ENCODE measurements at places on chromosomes 1 and 21.
A peak's percentile ranks its signal among the peaks of the same experiment; 100 is the strongest.

DNA sequence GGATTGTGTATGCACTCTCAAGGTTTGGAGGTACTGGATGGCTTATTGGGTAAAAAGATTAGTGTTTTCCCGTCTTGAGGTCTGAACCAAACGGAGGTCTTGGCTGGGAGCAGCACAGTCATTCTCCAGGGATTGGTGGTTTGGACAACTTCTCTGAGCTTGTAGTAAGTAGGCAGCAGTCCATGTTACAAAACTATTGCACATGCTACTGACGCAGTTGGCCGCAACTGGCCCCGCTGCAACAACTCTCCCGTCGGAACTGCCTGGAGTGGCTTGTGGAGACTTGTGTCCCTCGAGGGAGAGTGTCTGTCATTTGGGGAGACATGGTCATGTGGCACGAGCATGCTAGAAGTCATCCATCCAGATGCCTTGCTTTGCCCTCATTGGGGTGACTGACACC, 276.0 kb downstream of the TM2D1 start:
- no peak for DNase-seq

DNA sequence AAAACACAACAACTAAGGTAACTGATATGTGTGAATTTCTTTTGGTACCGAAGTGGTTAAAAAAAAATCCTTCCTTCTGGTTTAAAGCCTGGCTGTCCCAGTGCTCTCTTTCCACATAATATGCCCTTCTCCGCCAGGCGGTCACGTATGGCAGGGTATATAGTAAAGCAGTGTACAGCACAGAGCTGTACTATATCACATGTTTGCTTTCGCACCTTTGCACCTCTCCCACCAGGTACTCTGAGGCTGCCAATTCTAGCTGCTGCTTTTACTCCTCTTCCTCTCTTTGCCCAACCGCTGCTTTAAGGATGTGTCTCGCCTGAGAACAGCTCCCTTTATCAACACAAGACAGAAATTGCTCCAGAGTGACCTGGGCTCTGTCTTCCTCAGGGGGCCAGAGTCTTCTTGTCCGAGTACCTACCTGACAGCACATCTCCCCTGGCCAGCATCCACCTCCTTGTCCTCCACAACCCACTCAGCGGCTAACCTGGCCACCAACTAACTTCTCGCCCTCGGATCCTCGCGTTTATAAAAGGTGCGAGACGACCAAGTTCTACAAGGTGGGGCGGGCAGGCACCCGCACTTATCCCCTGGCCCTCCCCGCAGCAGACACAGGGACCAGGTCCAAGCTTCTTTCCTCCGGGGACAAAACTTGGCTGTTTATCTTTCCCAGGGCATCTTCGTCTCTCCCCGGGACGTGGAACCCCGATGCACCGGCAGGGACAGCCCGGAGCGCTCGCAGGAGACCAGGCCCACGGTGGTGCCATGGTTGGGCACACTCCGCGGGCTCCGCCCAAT, 1.6 kb downstream of the COLGALT2 start:
- DNase-seq: no peak

DNA sequence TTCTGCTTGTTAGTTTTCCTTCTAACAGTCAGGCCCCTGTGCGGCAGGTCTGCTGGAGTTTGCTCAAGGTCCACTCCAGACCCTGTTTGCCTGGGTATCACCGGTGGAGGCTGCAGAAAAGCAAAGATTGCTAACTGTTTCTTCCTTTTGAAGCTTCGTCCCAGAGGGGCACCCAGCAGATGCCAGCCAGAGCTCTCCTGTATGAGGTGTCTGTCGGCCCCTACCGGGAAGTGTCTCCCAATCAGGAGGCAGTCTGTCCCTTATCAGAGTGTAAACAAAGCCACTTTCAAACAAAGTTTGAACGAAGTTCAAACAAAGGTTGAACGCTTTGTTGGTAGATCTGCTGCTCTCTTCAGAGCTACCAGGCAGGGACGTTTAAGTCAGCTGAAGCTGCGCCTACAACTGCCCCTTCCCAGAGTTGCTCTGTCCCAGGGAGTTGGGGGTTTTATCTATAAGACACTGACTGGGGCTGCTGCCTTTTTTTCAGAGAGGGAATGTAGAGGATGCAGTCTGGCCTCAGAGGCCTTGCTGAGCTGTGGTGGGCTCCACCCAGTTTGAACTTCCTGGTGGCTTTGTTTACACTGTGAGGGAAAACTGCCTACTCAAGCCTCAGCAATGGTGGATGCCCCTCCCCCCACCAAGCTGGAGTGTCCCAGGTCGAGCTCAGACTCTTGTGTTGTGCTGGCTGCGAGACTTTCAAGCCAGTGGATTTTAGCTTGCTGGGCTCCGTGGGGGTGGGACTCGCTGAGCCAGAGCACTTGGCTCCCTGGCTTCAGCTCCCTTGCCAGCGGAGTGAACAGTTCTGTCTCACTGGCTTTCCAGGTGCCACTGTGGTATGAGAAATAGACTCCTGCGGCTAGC, 401.8 kb downstream of the SRGAP2C start:
- peak; percentile 65 for DNase-seq

- DNase-seq: no peak
Measured at GRCh38 chr21:32120230-32120629, 158.6 kb downstream of the MIS18A start.

- DNase-seq: peak; percentile 59
Measured at GRCh38 chr1:92968138-92969032, 7.1 kb upstream of the DIPK1A start.

DNA sequence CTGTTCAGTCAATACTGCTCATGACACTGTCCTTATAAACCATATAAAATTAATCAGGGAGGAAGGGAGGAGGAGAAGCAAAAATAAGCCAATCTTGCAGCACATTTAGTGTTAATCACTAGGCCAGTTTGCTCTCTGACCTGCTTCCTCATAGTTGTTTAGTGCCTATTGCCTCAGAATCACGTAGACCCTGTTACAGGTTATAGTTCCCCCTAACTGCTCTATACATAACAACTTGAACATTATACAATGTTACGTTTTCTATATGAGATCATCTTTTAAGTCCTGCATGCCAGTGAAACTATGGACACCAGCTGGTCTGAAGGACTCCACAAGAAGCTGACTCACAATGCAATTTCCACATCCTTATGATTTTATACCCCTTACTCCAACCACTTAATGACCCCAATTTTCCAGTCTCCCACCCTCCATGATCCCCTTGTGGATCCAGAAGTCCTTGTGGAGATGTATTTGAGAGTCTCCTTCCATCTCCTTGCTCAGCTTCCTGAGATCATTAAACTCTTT, 34.9 kb upstream of the TACSTD2 start:
- no peak for DNase-seq

GRCh38 chr1:198676253-198676652, 37.4 kb downstream of the PTPRC start:
- no peak for DNase-seq

- DNase-seq: no peak
Measured at GRCh38 chr21:32764186-32764585, 7.4 kb downstream of the PAXBP1 start.

DNA sequence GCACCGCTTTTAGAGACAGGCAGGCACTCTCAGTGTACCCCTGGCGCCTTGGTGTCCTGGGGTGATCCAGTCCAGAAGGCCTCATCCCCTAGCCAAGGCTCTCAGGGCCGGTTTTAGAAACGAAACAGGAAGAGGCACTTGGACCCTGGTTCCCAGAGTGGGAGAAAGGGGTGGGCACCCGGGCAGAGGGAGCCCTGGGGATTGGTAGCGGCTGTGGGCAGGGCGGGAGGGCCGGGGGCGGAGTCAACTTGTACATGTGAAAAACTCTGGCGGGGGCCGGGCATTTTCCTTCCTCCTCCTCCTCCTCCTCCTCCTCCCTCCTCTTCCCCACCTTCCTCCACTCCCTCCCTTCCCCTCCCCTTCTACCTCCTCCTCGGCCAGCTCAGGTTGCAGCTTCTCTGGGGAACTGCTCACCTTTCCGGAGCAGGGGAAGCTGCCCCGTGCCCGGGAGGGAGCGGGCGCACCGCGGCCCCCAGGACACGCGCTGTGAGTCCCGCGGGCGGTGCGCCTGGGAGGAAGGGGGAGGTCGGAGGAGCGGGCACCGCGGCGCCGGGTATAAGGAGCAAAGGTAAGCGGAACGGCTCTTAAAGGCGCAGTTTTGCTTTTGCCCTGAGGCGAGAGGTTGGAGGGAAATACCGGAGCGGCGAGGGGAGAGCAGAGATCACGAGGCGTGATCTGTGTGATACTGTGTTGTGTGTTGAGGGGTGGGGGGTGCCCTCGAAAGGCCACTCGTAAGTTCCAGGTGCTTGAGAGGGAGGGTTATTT, at the start of gene CDK18:
Gene CDK18 (plus strand): TSS at position 359 of the 765 bp plus-strand sequence. CDS start 18,499 bp downstream, outside the sequence.
- DNase-seq: peak; percentile 86

DNA sequence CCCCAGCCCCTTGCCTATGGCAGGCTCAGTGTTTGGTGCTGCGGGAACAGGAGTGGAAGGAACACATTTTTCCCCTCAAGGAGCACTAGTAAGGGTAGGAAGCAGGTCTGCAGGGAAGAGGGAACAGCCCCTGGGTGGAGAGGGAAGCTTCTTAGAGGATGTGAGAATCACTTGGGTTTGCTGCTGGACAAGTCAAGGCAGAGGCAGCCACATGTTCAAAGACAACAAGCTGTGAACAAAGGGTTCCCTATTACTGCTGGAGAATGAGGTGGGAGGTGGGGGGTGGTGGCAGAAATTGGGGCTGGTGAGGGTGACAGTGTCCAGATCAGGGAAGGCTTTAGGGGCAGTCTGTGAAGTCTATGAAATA, 24.8 kb upstream of the CITED4 start:
- DNase-seq: no peak

- DNase-seq: peak; percentile 61
Measured at GRCh38 chr21:17901458-17902079, 82.4 kb upstream of the C21orf91 start.

DNA sequence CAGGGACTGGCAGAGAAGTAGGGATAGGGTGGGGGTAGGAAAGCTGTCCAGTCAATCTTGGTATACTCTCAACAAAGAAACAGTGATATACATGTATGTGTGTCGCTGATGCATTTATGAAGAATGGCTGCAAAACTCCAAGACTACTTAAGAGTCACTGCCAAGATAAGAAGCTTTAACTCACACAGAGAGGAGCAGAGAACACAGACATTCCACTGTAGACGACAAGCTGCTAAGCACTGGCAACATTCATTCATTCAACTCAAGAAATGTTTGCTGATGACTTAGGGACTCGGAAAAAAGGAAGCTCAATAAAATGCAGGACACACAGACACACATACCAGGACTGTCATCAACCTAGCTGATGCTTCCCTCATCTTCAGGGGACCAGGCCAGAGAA, 5.5 kb downstream of the CTNNBIP1 start:
- DNase-seq: no peak

- DNase-seq: peak; percentile 100
Measured at GRCh38 chr1:201466492-201466891, 2.5 kb downstream of the PHLDA3 start.

GRCh38 chr21:28018213-28018612, 974.5 kb downstream of the LTN1 start:
- DNase-seq: no peak

DNA sequence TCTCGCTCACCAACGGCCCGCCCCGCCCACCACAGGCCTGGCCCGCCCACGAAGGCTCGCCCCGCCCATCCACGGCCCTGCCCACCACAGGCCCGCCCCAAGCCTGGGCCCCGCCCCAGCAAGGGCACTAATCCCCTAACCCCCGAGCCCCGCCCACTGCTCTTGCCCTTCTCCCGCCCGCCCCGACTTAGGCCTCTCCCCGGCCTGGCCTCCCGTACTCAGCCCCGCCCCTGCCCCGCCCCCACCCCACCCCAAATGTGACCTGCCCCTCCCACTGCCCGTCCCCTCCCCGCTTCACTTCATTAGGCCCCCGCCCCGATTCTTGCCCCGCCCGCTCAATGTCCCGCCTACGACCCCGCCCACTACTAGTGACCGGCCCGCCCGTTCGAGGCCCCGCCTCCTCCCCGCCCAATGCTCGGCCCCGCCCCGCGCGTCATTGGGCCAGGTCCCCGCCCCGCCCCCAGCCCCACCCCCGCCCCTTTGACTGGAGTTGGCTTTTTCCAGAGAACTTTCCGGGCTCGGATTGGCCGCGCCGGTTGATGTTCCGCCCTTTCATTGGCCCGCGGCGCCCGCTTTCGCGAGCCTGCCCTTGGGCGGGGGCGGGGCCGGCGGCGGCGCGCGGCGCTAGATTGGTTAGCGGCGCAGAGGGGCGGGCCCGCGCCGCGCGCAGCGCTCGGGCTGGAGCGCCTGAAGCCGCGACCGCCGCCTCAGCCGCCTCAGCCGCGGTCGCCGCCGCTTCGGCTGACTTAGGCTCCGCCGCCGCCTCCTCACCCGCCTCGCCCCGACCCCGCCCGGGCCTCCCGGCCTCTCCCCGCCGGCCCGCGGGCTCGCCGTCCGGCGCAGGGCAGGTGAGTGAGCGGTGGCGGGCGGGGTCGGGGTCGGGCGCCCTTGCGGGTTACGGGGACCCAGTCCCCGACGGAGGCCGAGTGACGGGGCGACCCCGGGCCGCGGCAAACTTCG, at the start of gene PCBP3:
Gene PCBP3 (plus strand): TSS at position 705 of the 960 bp plus-strand sequence. CDS start 206,361 bp downstream, outside the sequence.
- DNase-seq: peak; percentile 96

DNA sequence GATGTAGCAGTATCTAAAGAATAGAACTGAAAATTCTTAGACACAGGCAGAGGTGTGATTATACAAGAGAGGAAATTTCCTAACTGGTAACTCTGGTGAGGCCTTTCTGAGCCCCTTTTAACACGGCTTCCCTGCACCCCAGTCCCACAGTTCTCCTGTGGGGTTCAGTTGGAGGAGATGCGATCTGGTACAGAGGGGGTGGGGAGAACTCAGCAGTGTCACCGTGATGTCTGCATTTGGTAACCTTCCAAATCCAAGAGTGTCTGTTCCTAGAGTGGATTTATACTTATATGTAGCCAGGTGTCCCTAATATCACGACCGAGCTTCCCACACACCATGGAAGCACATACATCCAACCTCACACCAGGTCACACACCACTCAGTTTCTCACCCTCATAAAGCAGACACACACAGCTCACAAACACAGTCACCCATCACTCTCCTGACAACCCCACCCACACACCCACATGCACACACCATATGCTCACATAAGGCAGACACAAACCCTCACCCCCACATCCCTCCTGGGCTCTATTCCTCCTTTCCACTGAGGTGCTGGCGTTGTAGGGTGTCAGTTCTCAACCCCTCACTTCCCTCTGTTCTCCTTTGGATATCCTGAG, 48.5 kb downstream of the RHBG start:
- DNase-seq: no peak

All from PC-3 (cell line).